ENCODE measurements at places on chromosomes 3 and 15.

DNA sequence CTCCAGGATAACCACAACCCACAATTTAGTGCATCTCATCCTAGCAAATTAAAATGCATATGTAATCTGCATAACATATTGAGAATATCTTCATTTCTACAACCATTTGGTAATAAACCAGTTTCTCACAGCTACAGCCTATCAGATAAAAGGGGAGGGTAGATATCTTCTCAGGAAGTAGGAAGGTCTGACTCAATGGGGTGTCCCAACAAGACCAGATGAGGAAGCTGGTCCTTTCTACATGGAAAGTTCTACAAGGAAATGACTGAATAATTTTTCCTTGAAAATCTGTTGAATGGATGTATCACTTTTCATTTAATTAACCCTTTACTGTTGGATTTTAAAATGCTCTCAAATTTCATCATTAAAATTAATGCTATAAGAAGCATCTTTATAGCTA lies 17.4 kb upstream of the TMPRSS7 start:
- DNase-seq, result no peak

DNA sequence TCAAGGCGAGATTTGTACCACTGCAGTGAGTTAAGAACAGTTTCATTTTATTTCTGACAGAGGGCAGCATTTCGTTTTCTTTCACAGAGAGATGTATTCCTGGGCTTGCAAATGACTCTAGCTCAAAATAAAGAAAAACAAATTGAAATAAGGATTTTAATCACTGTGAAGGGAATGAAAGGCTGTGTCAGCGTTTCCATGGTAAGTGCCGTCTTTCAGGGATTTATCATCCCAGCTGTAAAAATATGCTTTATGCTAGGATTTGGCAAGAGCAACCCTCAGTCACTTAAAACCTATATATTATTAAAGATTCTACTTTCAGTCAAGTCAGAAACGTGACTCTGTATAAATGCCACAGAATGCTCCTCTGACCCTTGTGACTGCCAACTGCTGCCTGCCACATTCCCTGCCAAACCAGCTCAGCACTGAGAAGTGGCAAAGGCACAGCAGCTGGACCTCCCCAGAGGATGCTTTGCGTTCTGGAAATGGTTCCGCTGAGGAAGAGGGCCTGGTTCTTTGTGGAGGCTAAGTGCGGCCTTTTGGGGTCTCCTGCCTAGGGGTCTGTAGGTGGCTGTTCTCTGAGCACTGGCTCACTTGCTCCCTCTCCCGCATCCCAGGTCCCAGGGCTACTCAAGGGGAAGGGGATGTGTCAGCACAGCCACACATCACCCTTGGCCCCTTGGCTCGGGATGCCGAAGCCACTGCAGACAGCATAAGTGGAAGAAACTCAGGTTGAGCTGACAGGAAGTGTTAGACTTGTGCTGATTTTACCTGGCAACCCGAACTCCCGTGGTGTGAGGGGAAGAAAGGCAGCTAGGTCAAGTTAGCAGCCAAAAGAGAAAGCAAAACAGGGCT lies 56.6 kb upstream of the POMGNT2 start:
- no peak for DNase-seq

DNA sequence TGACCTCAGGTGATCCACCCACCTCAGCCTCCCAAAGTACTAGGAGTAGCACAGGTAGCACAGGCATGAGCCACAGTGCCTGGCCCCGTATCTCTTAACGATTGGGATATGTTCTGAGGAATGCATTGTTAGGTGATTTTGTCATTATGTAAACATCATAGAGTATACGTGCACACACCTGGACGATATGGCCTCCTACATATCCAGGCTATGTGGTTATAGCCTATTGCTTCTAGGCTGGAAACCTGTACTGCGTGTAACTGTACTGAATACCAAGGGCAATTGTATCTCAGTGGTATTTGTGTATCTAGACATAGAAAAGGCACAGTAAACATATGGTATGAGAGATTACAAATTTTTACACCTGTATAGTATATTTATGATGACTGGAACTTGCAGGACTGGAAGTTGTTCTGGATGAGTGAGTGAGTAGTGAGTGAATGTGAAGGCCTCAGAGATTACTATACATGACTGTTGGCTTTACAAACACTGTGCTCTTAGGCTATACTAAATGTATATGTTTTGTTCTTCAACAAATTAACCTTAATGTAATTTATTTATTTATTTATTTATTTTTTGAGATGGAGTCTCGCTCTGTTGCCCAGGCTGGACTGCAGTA lies 120.7 kb downstream of the MBNL1 start:
- no peak for DNase-seq

DNA sequence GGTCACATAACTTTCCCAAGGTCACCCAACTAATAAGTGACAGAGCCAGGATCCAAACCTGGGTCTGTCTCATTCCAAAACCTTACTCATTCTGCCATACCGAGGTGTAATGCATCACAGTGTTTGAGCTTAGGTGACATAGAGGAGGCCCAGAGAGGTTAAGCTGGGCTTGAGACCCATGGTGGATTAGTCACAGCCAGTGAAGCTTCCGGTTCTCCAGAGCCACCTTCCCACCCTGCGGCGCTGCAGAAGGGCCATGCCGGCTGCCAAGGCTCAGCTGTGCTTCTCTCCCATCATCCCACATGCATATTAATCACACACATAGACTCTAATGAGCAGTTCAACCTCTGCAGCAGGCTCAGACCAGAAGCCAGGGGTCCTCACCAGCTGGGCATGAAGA lies 42.2 kb downstream of the SPSB4 start:
- DNase-seq, result no peak

DNA sequence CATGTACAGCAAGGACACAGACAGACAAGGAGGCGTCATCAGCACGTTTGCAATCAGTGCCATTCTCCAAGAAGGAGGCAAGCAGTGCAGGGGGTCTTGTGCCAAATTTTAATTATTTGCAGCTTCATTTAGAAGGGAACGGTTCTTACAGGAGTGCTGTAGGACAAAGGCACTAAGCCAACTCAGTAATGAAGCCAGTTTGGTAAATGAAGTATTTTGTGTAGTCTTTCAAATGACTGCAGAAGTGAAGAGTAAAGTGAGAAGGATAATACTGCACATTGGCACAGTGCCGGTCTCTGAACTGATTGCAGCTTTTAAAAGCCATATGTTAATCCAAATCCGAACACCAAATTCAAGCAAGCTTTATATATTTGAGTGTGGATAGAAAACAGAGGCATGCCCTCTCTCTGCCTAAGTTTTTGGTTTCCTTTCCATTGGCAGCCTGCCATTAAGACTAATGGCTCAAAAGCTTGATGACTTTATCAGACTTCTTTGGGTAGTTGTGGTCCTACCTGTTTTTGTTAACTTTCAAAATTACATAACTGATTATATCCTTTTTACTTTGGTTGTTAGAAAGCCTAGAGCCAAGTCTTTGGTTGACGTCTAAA lies 101.3 kb downstream of the SENP2 start:
- DNase-seq, result no peak

DNA sequence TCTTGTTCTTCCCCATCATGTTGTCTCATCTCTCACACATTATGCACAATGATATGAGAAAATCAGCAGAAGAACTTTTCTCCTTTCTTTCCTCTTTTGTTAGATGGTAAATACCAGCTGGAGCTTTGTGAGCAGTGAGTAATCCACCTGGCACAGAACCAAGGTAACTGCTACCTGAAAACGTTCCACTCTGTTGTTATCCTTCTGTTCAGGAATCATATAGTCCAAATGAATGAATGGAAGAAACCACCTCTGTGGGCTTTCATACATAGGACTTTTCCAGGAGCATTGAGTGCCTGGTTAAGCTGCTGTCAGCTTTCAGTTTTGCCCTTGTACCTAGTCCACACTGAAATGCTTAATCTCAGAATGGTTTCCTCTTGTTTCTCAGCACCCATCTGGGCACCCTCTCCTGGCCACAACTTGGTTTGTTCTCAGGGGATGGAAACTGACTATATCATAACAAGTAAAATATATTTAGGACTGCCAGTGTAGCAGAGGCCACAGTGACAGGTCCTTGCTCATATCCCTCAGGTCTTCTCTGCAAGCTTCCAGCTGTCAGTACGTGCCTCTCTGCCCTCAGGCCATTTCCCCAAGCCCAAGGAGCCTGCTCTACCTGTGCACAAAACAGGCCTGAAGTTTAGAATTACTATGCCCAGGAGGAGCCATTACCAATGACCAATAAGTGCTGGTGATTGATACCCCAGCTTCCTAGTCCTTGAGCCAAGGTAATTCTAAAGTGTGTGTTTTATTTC lies 23.5 kb upstream of the SLC4A7 start:
- no peak for DNase-seq

- no peak for DNase-seq
Observed at GRCh38 chr3:179768080-179768479, 115.2 kb downstream of the USP13 start.

- DNase-seq, result no peak
Observed at GRCh38 chr3:58386626-58387365, 46.8 kb downstream of the PDHB start.

- no peak for DNase-seq
Observed at GRCh38 chr3:64898941-64899340, 211.1 kb upstream of the ADAMTS9 start.

- DNase-seq, result no peak
Observed at GRCh38 chr15:89362203-89363101, 27.8 kb upstream of the POLG start.

GRCh38 chr15:48571510-48571909 lies 74.0 kb downstream of the FBN1 start:
- DNase-seq, result no peak

- no peak for DNase-seq
Observed at GRCh38 chr3:165800970-165801369, 36.3 kb downstream of the BCHE start.

DNA sequence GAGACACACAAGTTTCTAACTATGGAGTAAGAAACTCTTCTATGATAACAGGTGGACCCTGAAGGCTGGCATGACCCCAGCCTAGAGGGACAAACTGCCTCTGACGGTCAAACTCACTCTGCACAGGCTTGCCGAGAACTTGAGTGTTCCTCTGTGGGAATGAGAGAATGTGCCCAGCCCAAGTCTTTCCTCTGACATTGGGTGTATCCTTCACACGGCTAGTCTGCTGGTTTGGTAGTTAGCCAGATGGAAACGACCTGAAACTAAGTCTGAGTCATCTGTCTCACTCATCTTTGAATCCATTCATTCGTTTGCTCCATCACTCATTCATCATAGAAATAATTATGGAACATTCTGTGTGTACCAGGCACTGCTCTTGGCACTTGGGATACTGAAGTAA lies 198.4 kb downstream of the ATP10A start:
- DNase-seq, result no peak

- no peak for DNase-seq
Observed at GRCh38 chr15:71259866-71260265, 144.6 kb downstream of the THSD4 start.

DNA sequence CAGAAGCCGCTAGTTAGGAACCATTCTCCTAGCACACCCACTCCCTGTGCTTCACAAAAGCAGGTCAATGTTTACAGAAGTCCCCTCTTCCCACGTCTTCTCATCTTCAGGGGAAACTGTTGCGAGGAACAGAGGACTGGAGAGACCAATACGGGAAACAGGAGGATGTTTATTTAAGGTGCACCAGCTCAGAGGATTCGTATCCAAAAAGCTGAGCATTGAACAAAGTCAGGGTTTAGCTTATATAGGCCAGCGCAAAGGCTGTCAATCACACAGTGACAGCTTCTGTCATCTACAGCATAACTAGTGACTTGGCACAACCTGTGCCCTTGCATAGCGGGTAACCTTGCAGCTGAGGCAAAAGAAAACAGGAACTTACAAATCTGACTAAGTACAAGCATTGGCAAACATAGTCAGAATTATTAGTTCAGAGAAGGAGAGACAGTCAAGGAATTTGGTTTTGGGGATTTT lies 61.3 kb downstream of the ZDHHC19 start:
- no peak for DNase-seq

DNA sequence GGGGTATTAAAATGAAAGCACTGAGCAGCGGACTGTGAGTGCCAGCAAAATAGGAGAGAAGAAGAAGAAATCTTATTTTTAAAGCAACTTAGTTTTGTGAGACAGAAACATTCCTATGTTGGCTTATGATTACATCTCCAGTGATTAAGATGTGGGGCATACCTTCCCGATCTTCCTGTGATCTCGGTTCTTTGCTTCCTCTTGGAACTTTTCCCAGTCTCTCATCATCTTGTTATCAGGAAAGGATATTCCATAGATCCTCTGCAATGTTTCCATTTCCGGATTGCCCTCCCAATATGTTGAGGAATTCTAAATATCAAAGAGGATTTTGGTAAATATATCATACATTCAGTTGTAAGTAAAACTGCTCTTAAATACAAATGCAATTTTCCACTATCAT lies 22.2 kb downstream of the TARS3 start:
- no peak for DNase-seq

DNA sequence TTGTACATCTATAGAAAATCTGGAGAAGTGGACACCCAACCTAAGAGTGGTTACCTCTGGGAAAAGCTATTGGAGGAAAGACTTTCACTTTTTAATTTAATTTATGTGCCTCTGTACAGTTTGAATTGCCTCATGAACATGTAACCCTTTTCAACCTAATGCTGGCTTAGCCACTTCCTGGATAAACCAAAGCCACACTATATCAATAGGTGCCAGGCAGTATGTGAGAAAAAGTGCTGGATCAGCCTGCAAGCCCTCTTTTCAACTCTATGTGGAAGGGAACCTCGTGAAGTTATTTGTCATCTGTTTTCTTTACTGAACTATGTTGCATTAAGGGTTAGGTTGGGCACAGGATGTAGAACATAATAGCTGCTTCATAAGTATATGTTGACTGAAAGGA lies 9.3 kb upstream of the TOPAZ1 start:
- DNase-seq, result no peak

DNA sequence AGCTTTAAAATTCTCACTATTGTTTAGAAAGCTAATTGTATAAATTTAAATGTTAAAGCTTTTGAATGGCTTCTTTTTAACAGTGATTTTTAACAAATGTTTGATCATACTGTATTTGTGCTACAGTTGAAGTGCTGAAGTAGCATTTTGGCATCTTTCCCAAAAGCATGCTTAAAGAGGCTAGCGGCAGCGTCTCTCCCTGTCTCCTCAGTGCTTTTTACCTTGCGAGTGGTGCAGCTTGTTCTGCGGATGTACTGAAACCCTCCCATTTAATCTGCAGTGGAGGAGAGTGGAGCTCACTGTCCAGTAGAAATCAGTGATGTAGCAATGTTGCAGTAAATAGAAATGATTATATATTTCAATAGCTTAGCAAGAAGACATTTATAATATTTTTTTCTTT lies 43.7 kb downstream of the LRRC49 start:
- DNase-seq, result no peak

GRCh38 chr3:157865352-157866000 lies 240.7 kb downstream of the SHOX2 start:
- DNase-seq, result no peak

All from cortex of kidney (tissue), 1 donor.